ENCODE measurements at places on chromosomes 6 and 20.

GRCh38 chr6:484086-484745 is 92.7 kb downstream of the IRF4 start:
- DNase-seq: no peak

DNA sequence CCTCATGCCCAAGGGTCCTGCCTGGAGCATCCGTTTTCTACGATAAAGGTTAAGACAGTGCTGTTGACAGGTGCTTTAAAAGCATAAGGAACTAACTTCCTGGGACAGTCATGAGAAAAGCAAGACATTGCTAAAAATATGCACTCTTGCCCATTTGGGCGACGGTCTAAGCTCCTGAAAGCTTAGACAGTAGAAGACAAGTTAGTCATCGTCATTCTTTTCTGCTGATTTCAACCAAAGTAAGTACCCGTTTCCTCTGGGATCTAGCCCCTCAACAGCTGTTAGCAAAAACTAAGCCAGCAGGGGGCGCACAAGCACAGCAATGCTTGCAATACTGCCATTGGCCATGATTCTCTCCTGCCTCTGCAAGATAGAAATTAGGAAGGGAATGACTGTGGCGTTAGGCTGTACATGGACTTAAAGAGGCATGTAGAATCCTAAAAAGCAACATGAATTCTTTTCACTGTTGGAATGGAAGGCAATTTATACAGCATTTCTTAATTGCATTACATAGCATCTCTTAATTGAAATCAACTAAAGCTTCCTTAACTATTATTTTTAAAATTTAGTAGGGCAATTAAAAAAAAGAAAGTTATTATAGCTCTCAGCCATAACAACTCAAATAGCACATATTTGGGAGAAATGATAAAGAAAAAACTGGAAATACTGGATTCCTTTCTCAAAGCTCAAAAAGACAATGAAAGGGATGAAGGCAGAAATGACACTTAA is 147.8 kb upstream of the RALGAPA2 start:
- peak; percentile 82 for DNase-seq

GRCh38 chr20:53384392-53384791 is 209.2 kb downstream of the ZNF217 start:
- DNase-seq: no peak

GRCh38 chr6:23601811-23602345 is 524.1 kb upstream of the NRSN1 start:
- DNase-seq: no peak

DNA sequence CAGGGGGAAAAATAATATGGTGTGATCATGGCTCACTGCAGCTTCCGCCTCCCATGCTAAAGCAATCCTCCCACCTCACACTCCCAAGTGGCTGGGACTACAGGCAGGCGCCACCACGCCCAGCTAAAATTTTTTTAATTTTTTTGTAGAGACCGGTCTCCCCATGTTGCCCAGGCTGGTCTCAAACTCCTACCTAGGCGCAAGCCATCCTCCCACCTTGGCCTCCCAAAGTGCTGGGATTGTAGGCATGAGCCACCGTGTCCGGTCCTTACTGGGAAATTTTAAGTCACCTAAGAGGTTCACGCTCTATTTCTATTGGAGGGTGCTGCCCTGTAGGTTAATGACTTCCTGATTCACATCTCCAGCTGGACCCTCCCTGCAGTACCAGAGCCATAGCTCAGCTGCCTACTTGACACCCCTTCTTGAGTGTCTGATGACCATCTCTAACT is 626 bp upstream of the CDK5RAP1 start:
- DNase-seq: no peak

DNA sequence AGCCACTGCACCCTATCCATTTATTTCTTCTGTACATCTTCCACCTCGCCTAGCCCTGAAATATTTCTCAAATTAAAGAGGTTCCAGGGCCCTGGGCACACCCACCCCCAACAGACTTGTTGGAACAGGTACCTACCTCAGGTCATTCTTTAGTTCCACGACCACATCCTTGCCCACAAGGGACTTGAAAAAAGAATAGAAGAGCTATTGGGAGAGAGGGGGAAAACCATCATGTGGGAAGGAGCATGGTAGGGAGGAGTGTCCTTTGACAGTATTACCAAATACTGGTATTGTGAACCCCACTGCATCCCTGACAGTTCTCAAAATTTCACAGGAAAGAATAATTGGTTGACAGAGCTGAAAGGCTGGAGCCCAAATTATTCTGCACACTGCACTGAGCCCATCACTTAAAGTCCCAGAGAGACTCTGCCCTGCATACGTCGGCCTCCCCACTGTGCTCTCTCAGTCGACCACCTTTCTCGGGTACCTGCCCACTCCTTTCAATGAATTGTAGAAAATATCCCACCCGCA is 762 bp downstream of the LSM2 start:
- DNase-seq: no peak

GRCh38 chr6:20205722-20206161 is 6.5 kb downstream of the MBOAT1 start:
- no peak for DNase-seq

DNA sequence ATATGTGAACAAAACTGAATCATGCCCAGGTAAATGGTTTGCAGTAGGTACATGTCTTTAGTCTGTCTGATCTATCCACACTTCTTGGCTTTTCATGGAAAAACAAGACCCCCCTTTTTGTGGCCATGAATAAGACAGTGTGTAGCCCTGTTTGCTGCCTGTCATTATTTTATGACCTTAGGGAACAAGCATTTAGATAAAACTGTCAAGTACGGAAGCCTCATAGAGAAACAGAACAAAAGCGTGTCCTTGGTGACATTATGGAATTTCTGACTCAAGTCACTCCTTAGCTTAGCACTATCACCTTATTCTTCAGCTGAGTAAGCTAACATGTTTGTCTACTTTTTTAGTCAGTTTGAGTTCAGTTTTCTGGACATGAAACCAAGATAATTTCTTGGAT is 476.2 kb downstream of the ADGRB3 start:
- no peak for DNase-seq

DNA sequence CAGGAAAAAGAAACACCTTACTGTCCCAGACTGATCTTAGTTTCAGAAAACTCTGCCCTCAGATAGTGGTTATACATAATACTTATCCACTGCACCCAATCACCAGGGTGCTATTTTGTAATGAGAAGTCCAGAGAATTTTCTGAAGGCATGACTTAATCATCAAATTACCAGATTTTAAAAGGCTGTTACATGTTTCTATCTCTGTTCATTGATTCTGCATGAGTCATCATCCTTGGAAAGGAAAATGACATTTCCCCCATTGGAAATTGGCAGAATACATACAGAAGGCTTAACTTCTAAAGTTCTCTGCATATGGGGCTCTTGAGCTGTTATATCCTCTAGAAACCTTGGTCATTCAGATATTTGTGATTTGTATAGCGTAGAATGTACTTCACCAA is 587.9 kb upstream of the FLRT3 start:
- DNase-seq: no peak

DNA sequence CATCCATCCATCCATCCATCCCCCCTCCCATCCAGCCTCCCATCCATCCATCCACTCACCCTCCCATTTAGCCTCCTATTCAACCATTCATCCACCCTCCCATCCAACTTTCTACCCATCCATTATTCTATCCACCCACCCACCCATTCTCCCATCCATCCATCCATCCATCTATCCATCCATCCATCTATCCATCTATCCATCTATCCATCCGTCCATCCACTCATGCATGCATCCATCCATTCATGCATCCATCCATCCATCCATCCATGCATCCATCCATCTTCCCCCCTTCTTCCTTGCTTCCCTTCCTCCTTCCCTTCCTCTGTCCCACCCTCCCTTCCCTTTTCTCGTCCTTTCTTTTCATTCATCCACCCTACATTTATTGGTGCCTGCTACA is 4.8 kb upstream of the BPIFB4 start:
- DNase-seq: no peak

DNA sequence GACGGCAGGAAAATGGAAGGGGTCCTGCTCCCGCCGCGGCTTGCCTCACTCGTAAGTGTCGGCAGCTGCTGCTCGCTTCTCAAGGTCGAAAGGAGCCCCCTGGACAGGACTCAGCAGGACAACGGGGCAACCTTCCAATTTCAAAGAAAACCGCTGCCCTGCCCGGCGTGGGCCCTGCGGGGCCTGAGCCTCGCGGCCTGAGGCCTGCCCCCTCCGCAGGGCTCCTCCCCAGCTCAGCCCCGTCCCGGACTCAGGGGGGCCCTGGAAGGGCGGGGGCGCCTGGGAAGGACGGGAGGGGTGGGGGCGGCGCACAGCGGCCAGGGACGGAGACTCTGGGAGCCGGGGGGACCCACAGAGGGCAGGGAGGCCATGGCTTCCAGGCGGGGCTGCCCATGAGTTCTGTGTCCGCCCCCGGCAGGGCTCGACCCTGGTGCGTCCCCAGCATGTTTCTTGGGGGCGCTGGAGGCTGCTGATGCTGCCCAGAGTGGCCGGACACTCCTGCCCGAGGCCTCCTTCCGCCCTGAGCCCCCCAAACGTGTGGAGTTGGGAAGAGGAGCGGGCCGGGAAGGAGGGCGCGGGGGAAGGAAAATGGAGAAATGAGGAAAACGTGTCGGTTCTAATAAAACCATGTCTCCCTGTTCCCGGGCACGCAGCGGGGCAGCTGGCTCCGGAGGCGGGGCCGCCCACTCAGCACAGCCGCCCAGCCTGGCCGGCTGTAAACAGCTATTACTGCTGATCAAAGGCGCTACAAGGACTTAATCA is 114.6 kb downstream of the DLL1 start:
- DNase-seq: no peak

- no peak for DNase-seq
Measured at GRCh38 chr6:31737315-31737990, 1.1 kb upstream of the CLIC1 start.

DNA sequence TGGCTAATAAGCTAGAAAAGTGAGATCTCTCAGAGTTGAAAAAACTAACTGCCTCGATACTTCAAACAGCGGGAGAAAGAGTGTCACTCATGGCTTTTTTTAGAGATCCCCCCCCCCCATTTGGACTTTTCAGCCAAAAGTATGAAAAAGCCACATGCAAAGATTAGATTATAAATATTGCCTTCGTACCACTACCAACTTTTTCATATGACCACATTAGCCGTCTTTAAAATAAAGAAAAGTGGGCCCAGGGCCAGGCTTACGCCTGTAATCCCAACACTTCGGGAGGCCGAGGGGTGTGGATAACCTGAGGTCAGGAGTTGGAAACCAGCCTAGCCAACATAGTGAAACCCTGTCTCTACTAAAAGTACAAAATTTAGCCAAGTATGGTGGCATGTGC is 4.4 kb downstream of the PGK2 start:
- no peak for DNase-seq

DNA sequence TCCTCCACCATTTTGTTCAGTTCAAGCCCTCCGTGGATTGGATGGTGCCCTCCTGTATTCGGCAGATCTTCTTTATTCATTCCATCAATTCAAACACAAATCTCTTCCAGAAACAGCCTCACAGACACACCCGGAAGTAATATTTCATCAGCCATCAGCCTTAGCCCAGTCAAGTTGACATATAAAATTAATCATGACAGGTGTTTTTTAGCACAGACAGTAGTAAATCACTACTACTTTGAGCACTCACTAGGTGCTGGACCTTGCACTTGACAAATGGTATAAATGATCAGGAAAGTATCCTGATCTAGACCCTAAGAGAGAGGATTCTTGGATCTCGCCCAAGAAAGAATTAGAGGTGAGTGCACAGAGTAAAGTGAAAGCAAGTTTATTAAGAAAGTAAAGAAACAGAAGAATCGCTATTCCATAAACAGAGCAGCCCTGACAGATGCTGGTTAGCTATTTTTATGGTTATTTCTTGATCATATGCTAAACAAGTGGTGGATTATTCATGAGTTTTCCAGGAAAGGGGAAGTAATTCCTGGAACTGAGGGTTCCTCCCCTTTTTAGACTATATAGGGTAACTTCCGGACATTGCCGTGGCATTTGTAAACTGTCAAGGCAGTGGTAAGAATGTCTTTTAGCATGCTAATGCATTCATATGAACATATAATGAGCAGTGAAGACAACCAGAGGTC is 194.6 kb upstream of the LAMP5 start:
- no peak for DNase-seq

- DNase-seq: no peak
Measured at GRCh38 chr6:126038234-126038633, 51.9 kb downstream of the TRMT11 start.

- no peak for DNase-seq
Measured at GRCh38 chr6:145977881-145978280, 13.7 kb upstream of the SHPRH start.

DNA sequence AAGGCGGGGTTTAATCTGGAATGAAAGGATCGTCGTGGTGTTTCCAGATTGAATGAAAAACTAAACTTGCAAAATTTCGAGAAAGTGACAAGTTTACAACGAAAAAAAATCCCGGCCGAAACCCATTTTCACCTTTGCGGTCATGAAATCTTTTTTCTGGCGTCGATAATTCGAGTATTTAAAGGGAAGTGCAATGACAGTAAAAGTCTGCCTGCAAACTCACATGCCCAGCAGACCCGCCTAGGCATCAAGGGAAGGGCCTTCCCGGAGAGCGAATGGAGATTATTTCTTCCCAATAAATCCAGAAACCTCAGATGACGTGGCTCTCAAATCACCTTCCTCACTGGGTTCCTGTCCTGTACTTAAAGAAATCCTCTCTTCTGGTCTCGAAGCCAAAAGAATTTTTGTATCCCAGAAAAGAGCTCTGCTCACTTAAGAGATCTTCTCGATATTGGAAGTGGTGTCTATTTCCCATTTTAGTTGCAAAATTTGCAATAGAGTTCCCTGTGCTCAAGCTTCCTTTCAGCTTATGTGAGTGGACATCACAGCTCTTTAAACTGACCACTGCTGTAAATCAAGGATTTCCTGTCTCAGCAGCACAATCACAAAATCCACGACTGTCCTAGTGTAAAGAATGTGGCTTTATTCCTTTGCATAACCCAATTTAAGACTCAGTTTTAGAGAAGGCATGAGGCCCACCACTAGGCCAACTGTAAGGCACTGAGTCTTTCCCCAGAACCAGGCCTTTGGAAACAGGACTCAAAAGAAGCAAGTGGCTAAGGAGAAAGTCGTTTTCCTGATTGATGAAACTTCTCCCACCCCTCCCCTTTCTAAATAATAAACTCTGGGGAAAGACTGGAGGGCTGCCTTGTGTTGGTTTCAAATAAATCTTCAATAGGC is 3.9 kb downstream of the OLIG3 start:
- no peak for DNase-seq

DNA sequence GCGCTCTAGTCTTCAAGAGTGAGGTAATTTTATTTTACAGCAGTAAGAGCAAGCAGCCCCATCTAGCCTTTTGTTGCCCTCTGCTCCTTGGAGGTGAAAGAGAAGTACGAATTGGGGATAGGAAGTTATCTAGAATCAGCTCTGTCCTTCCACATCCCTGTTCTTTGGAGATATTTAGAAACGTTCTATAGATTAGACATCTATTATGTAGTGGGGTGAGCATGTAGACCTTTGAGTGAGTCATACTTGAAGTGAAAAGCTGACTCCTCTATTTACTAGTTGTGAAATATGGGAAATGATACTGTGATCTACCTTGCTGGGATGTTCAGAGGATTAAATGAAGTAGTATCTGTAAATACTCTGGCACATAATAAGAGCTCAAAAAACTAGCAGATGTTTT is 36.0 kb upstream of the SLC35D3 start:
- DNase-seq: no peak

GRCh38 chr6:64224819-64225218 is 589.2 kb downstream of the PHF3 start:
- no peak for DNase-seq

- DNase-seq: no peak
Measured at GRCh38 chr6:43891072-43891870, 121.3 kb downstream of the VEGFA start.

GRCh38 chr6:16337295-16337975 is 99.0 kb downstream of the GMPR start:
- no peak for DNase-seq

- DNase-seq: no peak
Measured at GRCh38 chr6:100023798-100024197, 29.8 kb upstream of the MCHR2 start.

All from SK-N-MC (cell line).